Hair follicle dermal papilla cell (primary cell): ENCODE measurements at places on chromosomes 7 and 10. TPM values are rescaled to one million over a fixed set of nuclear protein-coding genes. Genes with fewer than 3 reads are reported as not detected.

The CRYGN gene
- total RNA-seq: 0.16 and 0.61 TPM in 2 replicates

The STOX1 gene
- under 0.01 and 0.12 TPM in 2 replicates for total RNA-seq

The NANOS1 gene
- total RNA-seq: 0.61 and 1.5 TPM in 2 replicates

The TSPAN15 gene
- 1.3 TPM in 2 replicates for total RNA-seq

The CADPS2 gene
- total RNA-seq: 15.3 and 24.5 TPM in 2 replicates

The SHH gene
- total RNA-seq: not detected in 2 replicates

The CCL24 gene
- total RNA-seq: not detected in 2 replicates

The PVRIG gene
- total RNA-seq: not detected in 2 replicates

The WASHC2C gene
- 33.6 and 36.3 TPM in 2 replicates for total RNA-seq

The DRGX gene
- not detected in 2 replicates for total RNA-seq

The PTCD1 gene
- total RNA-seq: 6.7 and 7.0 TPM in 2 replicates

The CALHM2 gene
- total RNA-seq: 51.1 and 61.2 TPM in 2 replicates

The ACBD7 gene
- total RNA-seq: 0.32 TPM in 1 of 2 replicates, not detected in the other
